Stimulated activated CD8-positive, alpha-beta memory T cell treated with anti-CD3 and anti-CD28 coated beads, Interleukin-12 subunit alpha, Interleukin-12 subunit beta, amount 100 ng/mL, for 1 hour (primary cell): ENCODE measurements at places on chromosomes 5 and 9.
A peak's percentile ranks its signal among the peaks of the same experiment; 100 is the strongest.

- no peak for DNase-seq
Observed at GRCh38 chr5:54390539-54391031, 64.9 kb upstream of the HSPB3 start.

- no peak for DNase-seq
Observed at GRCh38 chr5:57839025-57839424, 356.4 kb upstream of the ACTBL2 start.

DNA sequence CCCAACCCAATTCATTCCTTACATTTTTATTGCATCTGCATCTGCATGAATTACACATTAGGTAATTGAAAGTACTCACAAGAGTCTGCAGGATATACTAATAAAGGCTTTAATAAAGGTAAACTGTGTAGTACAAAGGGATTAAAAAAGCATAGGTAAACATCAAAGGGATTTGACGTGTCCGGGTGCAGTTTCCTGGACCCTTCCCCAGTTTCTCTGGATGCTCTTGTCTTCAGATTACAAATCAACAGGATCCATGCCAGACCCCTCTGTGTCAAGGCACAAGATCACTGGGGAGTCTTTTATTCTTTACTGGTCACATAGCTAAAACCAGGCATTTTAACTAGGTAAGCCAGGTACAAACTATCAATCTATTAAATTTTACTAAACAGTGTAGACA is 177.2 kb upstream of the TYRP1 start:
- no peak for DNase-seq

DNA sequence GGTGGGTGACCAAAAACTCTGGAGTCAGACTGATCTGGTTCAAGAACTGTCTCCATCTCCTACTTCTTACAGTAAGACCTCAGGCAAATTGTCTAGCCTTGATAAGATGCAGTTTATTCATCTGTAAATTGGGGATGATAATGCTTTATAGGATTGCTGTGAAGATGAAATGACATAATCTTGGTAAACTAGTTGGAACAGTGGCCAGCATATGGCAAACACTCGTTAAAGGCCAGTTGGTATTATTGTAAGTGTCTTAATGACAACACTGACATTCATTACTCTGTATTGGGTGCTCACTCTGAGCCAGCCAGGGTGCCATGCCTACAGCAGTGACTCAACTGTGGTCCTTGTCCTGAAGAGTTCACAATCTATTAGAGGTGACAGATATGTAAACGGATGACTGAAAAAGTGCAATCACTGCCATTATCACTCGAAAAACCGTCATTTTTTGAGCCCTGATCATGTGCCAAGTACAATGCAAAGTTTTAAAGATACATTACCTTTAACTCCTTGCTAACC is 84.9 kb upstream of the HSPA9 start:
- DNase-seq: no peak

- no peak for DNase-seq
Observed at GRCh38 chr5:110458313-110458712, 268.2 kb downstream of the TMEM232 start.

DNA sequence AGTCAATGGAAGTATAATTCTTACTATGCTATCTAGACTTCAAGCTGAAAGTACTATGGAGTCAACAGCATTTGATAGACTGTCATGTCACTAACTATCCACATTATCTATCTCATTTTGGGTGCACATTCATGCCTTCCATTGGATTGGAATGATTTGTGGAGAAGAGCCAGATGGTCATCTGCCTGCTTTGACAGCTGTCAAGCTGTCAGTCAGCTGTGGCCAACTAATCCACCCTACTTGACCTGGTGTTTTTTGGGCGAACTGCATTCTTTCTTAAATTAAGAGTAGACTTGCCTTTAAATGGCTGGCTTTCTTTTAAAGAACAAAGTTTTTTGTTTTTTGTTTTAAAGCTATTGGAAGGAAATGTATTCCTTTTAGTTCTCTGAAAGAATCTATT is 151.5 kb downstream of the DCP2 start:
- DNase-seq: no peak

- no peak for DNase-seq
Observed at GRCh38 chr9:17816431-17817027, 237.7 kb downstream of the SH3GL2 start.

GRCh38 chr5:149583394-149583793 is 2.1 kb downstream of the ARHGEF37 start:
- no peak for DNase-seq

GRCh38 chr9:91884696-91885687 is 65.0 kb downstream of the ROR2 start:
- no peak for DNase-seq

GRCh38 chr5:3092664-3093063 is 341.2 kb upstream of the IRX2 start:
- DNase-seq: no peak

GRCh38 chr5:133457439-133458355 is 154.6 kb downstream of the FSTL4 start:
- DNase-seq: no peak

GRCh38 chr5:139745132-139745799 is 50.3 kb upstream of the PSD2 start:
- no peak for DNase-seq

- DNase-seq: no peak
Observed at GRCh38 chr9:8331507-8332330, 532.1 kb upstream of the DMAC1 start.

DNA sequence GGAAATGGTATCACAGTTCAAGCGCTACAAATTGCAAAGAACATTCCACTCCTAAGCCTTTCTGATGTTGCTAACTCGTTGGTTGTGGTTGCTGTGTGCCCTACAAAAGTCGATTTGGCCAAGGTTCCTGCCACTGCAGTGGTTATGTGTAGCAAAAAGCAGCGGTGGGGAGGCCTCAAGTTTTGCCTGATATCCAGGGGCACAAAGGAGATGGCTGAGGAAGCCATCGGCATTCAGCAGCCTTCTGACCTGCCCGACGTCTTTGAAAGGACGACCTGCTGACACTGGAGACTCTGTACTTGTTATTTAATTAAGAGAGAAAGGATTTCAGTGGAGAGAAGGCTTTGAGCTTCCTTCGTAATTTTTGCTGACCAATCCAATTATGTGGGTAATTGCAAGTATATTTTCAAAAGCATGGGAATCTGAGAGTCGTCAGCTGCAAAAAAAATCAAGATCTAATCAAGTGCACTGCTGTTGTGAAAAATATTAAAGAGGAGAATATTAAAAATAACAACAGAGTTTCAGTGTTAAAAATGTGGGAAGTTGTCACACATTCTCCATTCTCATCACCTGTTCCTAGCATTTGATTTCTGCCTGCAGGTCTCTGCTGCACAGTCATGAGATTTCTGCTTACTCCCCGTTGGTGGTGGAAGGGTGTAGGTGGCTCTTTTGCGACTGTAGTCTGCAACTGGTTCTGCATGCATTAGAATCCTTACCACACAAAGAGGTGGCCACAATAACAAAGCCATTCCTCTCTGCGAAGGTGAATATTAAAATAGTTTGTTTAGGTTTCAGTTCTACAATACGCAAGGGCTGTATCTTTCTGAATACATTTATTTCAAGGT is 319.2 kb downstream of the IRX2 start:
- DNase-seq: no peak

DNA sequence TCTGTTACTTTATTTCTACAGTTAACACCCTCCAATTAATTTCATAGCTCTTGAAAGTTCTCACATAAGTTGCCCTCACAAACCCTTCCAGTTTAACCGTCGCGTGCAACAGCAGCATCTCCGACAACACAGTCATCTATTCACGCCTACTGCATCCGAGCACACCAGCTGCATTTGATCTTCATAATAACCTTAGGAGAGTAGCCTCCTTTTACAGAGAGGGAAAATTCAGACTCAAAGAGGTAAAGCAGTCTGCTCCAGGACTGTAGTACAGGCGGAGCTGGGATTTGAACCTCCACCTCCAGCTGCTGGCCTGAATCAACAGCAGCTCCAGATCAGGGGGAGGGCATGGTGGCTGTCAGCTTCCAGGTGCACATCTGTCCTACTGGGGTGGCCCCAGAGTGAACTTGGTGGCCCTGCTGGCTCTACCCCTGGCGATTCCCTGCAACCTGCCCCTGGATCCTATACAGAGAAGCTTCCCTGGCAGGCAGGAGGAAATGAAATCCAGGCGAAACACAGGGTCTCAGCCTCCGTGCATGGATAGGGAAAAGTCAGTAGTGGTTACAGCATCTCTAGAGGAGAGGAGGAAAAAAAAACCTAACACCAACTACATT is 71.6 kb upstream of the UNC5A start:
- DNase-seq: no peak

DNA sequence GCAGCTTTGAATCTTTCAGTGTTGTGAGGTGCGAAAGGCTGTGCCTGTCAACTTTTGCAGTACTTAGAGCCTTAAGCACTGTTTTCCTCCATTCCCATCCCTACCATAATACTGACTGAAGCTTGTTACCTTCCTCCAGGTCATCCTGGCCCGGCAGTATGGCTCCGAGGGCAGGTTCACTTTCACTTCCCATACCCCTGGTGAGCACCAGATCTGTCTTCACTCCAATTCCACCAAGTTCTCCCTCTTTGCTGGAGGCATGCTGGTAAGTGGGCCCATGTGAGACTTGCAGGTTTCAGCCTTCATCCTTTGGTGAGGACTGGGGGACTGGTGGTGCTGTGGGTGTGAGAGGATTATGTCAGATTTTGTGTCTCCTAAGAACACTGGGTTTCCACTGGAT is 1.5 kb downstream of the TMED9 start:
- DNase-seq: no peak

GRCh38 chr9:76699971-76700370 is 64.3 kb upstream of the PCA3 start:
- no peak for DNase-seq

- DNase-seq: no peak
Observed at GRCh38 chr5:172835290-172835993, 1.4 kb downstream of the ERGIC1 start.

- DNase-seq: no peak
Observed at GRCh38 chr5:156393980-156394379, 67.0 kb downstream of the SGCD start.

GRCh38 chr9:131411719-131412681 is 18.1 kb downstream of the PRRC2B start:
- DNase-seq: no peak

DNA sequence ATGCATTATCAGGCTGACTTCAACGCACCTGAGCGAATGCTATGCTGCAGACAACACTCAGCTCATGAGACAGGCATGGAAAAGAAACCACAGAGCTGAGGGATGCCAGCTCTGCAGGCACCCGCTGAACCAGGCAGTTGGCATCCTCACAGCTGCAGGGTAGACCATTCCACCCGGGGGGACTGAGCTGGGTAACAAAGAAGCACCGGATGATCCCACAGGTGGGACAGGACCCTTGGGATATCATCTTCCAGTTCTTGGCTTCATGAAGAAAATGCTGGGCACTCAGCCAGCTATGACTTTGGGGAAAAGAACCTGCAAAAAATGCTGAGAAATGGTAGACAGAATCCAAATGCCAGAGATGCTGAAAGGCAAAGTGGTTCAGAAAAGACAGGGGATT is 9.6 kb downstream of the EPB41L4B start:
- no peak for DNase-seq

DNA sequence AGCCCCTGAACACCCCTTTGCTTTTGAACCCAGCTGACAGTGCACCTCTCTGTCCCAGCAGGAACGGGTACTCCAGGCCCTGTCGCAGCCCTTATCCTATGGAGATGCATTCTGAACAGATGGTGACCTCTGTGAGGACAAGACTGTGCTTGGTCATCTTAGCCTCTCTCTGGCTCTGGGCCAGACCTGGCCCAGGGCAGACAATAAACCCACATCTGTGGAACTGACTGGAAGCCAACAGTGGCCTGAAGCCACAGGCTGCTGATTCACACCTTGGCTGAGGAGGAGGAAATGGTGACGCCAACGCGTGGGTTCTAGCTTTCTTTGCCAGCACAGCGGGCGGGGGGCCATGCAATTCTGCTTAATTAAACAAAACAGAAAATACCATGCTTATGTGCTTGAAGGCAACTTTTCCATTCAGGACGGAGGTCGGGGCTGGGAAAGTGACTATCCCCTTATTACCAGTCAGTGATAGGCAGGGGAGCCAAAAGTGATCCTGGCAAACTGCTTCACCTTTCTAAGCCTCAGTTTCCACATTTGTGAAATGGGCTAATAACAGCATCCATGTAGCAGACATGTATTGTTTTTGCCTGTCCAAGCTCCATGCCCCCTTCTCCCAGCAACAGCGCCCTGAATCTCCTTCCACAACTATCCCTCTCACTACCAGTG is 10.8 kb downstream of the SH3PXD2B start:
- peak; percentile 9 for DNase-seq

DNA sequence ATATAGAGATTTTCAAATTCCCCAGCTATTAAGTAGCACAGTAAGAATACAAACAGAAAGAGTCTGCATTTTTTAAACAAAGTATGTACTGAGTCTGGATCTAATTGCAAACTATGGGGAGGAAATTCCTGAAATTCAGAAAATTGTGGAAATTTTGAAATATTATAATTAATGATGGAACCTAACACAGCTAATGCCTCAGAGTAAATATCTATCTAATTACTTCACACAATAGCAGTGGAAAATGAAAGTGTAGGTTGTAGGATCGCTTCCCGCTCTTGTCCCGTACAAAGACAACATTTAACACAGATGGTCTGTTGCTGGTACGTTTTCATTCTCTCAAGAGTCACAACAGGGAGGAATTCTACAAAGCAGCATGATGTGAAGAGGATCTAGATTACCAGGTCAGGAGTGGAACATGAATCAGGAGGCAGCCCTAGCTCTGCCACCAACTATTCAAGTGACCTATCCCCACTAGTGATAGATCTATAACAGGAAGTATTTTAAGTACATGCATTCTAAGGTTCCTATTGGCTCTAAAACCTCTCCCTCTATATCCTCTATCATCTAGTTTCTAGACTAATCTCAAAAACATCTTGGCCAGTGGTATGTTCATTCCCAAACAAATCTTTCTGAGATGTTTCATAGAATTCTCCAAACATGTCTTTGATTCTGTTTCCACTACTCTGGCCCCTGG is 58.9 kb upstream of the GRAMD2B start:
- DNase-seq: no peak

- DNase-seq: no peak
Observed at GRCh38 chr5:72812488-72812887, 4.0 kb upstream of the TNPO1 start.

DNA sequence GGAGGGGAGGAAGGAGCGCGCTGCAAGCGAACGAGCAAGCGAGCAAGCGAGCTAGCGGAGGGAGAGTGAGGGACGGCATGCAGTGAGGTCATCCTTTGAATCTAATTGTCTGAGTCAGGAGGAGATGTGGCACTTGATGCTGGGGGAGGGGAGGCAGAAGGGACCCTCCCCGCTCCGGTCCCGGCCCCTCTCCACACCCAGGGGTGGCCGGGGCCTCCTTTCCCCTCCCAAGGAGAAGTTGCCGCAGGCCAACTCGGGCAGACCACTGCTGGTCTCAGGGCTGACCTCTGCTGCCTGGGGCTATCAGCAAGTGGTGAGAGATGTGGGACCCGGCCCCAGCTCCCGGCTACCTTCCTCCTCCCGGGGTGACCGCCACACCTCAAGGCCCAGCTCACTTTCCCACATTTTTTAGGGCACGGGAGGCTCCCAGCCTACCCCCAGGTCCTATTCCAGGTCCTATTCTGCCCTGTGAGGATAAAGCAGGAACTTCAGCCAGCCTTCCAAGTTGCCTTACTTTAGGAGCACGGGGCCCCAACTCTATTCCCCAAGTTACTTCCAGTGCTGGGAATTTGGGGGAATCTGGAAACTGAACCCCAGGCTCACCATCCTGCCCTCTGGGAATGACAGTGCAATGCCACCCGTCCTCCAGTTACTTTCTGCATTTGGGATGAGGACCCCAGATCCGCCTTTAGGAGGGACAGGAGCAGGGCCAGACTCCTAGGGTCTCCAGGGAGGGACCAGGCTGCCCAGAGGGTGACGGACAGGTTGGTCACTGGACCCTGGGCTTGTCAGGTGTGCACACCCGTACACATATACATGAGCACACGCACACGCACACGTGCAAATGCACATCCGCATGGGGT is 11.1 kb downstream of the CNTFR start:
- no peak for DNase-seq
